Posterior vena cava (tissue), 2 donors: ENCODE measurements at places on chromosomes 5 and 9. TPM values are rescaled to one million over a fixed set of nuclear protein-coding genes. Genes with fewer than 3 reads are reported as not detected.

- peak; percentile 92 for DNase-seq
These were observed 71.2 kb downstream of the C9orf50 start for GRCh38 chr9:129549684-129550083.

DNA sequence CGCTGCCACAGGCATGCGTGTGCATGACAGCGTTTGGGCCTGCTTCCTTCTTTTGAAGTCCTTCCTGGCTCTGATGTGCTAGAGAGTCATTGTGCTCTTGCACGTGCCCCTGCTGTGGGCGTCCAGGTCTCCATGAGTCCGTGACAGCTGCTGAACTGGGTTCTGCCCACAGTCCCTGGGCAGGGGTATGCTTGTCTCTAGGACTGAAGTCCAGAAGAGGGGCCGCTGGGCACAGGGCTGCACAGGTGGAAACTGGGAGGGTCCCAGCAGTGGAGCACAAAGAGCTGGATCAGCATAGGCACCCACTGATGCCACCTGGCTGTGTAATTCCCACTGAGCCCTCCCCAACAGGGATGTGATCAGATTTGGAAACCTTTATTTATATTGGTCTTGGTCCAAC, 169.4 kb downstream of the IRX2 start:
- DNase-seq, result no peak

- DNase-seq, result no peak
These were observed 174.3 kb upstream of the PIK3R1 start for GRCh38 chr5:68041293-68041692.

- DNase-seq, result no peak
These were observed 27.7 kb upstream of the DAPK1 start for GRCh38 chr9:87469793-87470465.

DNA sequence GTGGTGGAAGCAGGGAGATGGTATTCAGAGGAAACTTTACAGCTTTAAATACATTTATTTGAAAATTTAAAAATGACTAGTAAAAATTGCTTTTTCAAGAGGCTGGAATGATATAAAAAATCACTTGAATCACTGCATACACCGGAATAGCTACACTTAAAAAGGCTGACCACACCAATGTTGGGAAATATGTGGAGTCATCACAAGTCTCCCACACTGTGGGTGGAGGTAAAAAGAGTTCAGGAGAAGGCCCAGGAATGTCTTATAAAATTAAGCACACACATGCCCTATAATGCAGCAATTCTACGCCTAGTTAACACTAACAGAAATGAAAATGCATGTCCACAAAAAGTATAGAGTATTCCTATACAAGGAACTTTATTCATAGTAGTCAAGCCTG, 198.1 kb downstream of the ROR2 start:
- no peak for DNase-seq

DNA sequence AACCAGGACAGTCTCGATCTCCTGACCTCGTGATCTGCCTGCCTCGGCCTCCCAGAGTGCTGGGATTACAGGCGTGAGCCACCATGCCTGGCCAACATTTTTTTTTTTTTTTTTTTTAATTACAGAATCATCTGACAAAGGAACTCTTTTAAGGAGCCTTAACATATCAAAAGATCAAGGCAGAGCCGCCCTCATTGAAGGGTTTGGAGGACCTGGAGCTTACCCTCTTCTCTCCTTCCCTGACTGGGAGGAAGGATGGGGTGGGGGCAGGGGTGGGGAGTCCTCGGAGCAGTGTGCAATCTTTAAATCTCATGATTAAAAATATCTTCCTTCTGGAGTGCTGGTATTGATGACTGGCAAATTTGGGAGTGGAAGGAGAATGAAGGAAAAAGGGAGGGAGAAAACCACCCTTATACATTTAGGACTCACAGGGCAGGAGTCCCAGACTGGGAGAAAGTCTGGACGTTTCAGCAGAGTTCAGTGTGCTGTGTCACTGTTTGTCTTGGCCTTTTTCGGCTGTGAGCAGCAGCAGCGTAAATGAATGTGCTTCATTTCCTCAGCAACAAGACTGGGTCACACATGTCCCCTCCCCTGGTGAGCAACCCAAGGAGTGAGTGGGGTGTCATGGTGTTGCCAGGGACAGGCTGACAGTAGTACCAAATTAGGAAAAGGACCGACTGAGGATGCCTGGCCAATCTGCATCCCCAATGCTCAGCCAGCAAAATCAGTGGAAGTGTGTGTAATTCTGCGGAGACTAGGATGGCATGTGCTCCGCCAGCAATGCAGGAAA, 115.3 kb upstream of the BNC2 start:
- DNase-seq, result peak; percentile 90

The RNF183 gene
- not detected for total RNA-seq

The MAPK9 gene
- total RNA-seq, result 34.9 TPM

DNA sequence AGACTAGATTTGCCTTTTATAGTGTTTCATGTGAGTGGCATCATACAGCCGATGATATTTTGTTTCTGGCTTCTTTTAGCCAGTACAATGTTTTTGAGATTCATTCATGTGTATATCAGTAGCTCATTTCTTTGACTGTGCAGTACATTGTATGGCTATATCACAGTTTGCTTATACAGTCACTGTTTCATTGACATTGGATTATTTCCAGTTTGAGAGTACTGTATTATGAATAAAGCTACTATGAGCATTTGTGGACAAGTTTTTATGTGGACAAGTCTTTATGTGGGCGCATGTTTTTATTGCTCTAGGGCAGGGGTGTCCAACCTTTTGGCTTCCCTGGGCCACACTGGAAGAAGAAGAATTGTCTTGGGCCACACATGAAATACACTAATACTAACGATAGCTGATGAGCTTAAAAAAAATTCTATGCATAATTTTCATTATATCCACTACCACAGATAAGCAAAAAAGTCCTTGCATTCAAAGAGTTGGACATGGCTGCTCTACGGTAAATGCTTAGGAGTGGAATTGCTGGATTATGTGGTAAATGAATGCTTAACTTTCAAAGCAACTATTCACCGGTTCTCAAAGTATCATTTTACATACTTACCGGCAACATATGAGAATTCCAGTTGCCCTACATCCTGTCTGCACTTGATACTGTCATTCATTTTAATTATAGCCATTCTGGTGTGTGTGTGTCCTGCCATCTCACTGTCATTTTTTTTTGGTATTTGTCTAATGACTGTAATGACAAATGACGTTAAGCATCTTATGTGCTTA, 177.8 kb downstream of the RGS3 start:
- no peak for DNase-seq

DNA sequence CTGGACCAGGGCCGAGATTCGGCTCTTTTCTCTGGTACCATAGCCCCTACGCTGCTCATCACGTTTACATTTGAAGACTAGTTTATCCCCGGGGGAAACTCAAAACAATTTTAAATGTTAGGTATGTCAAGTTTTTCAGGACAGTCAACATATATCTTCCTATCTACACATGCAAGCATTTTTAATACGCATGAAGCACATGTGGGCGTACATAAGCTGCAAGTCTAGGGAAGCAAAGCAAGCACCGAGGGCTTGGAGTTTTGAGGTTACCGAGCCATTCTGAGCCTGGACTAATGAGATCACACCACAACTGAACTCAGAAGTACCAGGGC, 154.4 kb downstream of the AUH start:
- no peak for DNase-seq

GRCh38 chr5:180402716-180403115, 49.6 kb upstream of the GFPT2 start:
- peak; percentile 57 for DNase-seq

The LCN1 gene
- total RNA-seq, result not detected

GRCh38 chr5:76292620-76293322, 110.3 kb upstream of the IQGAP2 start:
- no peak for DNase-seq

DNA sequence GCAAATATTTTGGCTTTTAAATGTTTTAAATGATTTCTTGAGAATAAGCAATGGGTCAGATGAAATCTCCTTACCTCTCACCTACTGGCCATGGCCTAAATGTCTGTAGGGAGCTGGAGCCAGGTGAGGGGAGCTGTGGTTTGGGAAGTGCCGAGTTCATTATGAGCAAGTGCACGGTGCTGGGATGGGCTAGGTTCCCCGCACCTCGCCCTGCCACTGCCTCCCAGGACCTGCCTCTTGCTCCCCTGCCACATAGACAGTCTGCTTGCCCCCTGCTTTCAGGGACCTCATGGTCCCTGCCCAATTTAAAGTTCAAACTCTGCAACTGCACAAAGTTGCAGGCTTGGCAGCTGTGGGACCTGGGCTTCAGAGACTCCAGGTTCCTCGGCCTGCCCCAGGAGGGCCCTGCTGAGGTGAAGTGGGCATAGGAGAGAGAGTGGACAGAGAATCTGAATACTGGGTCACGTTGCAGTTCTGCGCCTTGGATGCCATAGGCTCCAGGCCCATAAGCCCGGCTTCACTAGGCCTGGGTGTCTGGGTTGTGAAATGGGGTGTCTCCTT, 5.4 kb downstream of the OR13J1 start:
- DNase-seq, result no peak

The TRIM14 gene
- 4.9 TPM for total RNA-seq

The FER gene
- total RNA-seq, result 52.6 TPM

GRCh38 chr9:96856363-96857286, 2.3 kb upstream of the ZNF782 start:
- no peak for DNase-seq

The CKS2 gene
- total RNA-seq, result 4.1 TPM

DNA sequence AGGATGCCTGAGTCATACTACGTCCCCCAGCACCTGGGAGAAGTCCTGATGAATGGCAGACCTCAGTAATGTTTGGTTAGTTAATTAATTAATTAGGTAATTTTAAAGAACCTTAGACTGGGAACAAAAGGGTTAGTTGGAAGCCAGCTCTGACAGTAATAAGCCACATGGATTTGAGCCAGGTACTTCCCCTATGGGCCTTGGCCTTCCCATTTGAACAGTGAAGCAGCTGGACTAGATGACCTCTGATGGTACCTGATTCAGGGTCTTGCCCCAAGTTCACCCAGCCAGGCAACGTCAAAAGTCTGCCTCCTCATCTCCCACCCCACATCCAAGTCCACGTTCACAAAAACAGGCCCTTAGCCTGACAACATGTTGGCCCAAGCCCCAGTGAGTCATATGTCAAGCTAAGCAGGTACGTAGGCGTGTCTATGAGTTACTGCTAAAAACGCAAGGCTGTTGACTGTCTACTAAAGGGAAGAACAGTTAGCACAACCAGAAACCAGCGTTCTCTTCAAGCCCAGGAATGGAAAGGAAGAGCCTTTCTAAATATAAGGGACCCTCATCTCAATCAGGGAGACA, 303.2 kb downstream of the ACTL7B start:
- no peak for DNase-seq

The F2RL2 gene
- total RNA-seq, result 0.28 TPM

The TMED7 gene
- total RNA-seq, result 82.1 TPM

DNA sequence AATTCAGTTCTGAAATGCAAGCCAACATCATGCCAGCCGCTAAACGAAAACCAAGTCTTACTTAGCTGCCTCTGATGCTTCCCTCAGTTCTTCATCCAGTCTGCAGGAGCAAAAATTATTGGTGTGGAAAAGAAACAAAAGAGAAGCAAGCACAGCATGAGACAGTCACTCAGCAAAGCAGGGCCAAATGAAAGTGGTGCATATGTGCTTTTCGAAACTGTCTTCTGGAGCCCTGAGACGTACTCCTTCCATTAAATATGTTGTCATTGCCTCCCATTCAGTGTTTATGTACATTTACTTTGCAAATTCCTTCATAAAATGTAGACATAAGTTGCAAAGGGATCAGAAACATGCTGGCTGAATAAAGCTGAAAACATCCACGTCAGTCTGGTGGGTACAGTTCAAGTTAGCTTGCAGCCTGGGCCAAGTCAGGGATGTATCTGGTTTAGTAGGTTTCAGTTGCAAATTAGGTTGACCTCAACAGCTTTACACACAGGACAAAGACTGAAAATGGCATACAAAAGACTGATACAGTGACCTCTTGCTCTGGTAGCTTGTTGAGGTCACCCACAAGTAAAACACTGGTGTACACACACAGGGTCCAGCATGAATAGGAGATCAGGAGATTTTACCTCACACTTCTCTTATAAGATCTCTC, 139.7 kb upstream of the PCA3 start:
- DNase-seq, result no peak

The CER1 gene
- total RNA-seq, result not detected

- DNase-seq, result peak; percentile 84
These were observed 1.1 kb upstream of the ANXA2R start for GRCh38 chr5:43041110-43041668.

DNA sequence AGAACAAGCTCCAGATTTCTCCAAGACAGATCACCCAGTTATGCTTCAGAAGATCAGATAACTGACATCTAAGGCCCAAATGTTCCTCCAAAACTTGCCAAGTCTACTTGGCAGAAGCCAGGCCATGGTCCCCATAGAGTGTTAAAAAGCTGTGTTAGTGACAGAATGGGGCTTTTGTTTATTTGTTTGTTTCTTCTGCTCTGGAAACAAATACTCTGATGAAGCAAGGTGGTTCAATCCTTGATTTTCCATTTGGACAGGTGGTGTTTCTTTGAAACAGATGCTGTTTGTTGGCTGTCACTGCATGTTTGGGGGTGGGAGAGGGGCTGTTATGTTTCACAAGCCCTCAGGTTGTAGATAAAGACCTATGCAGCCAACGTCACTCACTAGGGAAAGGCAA, 264.0 kb downstream of the FAM114A2 start:
- no peak for DNase-seq

DNA sequence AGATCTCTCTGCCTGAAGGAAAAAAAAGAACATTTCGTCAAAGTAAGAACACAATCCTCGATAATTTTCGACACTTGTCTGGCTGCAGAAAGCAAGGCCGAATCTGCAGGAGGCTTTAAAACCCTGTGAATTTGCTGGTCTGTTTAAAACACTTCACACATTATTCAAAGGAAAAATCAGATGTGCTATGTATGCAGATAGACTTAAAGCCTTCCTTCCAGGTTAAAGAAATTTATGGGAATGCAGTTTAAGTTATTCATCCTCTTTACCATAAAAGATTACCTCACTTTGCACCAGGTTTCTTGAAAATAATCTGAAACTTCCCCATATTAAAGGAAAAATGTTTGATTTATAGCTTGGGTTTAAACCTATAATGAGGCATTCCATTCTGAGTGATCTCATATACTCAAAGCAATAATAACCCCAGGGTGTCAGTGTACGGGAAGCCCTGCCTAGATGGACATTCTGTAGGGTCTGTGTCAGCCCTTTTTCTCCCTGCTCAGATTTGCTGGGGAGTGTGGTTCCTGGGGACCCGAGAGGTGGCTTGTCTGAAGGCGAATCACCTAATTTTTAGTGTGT, 323.5 kb upstream of the SLC24A2 start:
- no peak for DNase-seq

DNA sequence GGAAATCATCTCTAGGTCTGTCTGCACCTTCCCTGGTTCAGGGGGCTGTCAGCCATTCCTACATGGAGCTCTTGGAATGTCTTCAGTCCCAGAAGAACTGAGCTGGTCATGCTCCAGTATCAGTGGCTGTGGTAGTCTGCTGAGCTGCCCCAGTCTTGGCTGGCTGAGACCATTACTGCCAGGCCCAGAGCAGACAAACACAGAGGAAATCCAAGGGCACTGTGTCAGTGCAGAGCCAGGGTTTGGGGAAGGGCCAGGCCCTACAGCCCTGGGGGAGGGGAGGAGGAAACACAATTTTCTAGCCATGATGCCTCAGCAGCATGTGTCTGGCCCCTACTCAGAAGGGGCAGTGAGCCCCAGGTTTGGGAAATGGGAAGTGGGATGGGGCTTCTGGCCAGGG, 58.4 kb downstream of the ARHGEF37 start:
- DNase-seq, result no peak
